ENCODE measurements at places on chromosomes 1 and 21. TPM values are rescaled to one million over a fixed set of nuclear protein-coding genes. Genes with fewer than 3 reads are reported as not detected.

Gene LRRN2
- 0.69 TPM for total RNA-seq

Gene HSF2BP
- total RNA-seq = 3.5 TPM

Gene DPYD
- total RNA-seq = 14.3 TPM

Gene ANXA9
- total RNA-seq = not detected

Gene TRAF3IP3
- not detected for total RNA-seq

Gene SMPDL3B
- total RNA-seq = 0.86 TPM

Gene MYOM3
- total RNA-seq = 1.1 TPM

Gene ADAM30
- not detected for total RNA-seq

Gene SIK1
- 0.12 TPM for total RNA-seq

Gene PMVK
- 5.7 TPM for total RNA-seq

Gene PLPP3
- total RNA-seq = 2.8 TPM

Gene CHI3L1
- not detected for total RNA-seq

Gene OR2L3
- total RNA-seq = not detected

Gene LENEP
- total RNA-seq = not detected

Gene GNAI3
- 24.1 TPM for total RNA-seq

Gene TMEM201
- 6.0 TPM for total RNA-seq

Gene SPRR3
- not detected for total RNA-seq

Gene TNFRSF4
- not detected for total RNA-seq

Gene SAMSN1
- 0.63 TPM for total RNA-seq

Gene FTCD
- total RNA-seq = not detected

Gene SPRR2A
- total RNA-seq = not detected

Gene KCNN3
- total RNA-seq = 16.8 TPM

Gene NPHS2
- total RNA-seq = not detected

Gene ANGPTL3
- total RNA-seq = not detected

Data from Daoy (cell line).